Activated T-helper 1 cell treated with Interleukin-2 at 50 U/mL for 16 hours (primary cell): ENCODE measurements at places on chromosomes 11 and 22.

- no peak for DNase-seq
These were observed 28.4 kb upstream of the HMOX1 start for GRCh38 chr22:35352214-35353111.

GRCh38 chr22:26360169-26360885, 68.7 kb upstream of the ASPHD2 start:
- DNase-seq = peak; percentile 31

GRCh38 chr11:123659311-123659710, 4.9 kb upstream of the SCN3B start:
- DNase-seq = no peak

GRCh38 chr11:23111527-23111926, 251.3 kb upstream of the CCDC179 start:
- no peak for DNase-seq

GRCh38 chr22:43859621-43860020, 2.7 kb downstream of the SULT4A1 start:
- no peak for DNase-seq

GRCh38 chr11:35029979-35030682, 108.8 kb upstream of the CD44 start:
- no peak for DNase-seq

DNA sequence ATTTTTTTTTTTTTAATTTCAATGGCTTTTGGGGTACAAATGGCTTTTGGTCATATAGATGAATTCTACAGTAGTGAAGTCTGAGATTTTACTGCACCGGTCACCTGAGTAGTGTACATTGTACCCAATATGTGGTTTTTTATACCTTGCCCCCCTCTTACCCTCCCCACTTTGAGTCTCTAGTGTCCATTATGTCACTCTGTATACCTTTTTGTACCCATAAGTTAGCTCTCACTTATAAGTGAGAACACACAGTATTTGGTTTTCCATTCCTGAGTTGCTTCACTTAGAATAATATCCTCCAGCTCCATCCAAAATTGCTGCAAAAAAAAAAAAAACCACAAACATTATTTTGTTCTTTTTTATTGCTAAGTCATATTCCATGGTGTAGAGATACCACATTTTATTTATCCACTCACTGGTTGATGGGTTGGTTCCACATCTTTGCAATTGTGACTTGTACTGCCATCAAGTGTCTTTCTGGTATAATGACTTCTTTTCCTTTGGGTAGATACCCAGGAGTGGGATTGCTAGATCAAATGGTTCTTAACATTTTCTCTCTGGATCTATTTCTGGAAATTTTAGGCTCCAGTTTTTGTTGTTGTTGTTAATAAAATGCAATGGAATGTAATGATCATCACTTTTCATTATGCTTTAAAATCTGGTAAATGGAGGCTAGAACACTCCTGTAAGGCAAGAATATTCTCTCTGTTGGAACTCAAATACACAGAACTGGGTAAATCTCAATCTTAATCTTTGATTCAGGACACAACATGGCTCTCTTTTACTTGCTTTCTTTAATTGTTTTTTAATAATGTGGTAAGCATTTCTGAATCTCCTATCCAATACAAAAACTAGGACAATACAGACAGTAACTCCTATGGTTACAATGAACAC, 10.3 kb downstream of the NEAT1 start:
- no peak for DNase-seq

DNA sequence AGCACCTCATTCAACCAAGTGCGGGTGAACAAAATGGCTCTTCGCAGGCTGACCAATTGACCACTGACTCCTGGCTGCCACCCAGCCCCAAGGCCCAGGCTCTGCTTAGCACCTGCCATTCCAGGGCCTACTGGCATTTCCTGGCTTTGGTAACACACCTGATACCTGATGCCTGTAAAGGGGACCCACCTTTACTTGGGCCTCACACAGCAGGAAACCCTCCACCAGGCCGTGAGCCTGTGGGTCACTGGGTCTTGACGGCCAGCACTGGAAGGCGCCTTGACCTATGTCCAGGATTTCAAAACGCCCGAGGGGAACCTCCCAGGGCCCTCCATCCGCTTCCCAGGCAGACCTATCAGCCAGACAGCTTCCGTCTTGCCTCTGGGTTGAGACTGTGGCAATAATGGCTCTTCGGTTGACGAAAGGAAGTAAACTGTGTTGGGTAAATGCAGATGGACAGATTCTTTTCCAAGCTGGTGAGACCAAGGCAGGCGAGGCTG, 16.8 kb upstream of the TMEM184B start:
- DNase-seq = no peak

DNA sequence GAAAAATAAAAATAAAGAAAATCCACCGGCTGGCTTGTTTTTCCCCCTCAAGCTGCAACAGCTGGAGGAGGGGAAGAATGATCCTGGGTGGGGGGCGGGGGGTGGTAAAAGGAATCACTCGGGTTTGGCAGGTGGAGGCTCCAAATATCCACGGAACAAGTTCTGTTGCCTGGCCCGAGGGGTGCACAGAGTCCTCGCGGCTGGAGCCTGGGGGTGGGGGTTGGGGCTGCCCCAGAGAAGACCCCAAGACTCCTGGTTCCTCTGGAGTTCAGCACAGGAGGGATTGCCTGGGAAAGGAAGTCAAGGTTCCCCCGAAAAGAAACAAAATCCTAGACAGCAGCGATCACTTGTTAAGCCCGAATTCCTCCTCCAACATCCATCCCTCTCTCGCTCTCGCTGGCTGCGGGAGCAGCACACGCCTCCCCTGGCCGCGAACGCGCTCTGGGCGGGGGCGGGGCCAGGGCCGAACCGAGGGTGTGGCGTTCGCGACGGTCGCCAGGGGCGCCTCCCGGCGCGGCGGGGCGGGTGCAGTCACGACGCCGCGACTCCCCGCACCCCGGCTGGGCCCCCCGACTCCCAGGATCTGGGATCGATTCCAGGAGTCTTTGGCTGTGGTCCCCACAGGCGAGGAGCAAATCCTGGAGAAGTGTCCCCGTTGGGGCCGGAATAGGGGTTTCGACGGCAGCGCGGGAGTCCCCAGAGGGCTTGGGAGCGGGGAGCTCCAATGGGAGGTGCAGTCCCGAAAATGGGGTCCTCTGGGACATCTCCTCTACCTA, at the start of gene KCNA4:
TSS of gene KCNA4 (minus strand) at position 443 of the 776 bp plus-strand sequence. CDS start 4,352 bp downstream, outside the sequence.
- no peak for DNase-seq

- DNase-seq = no peak
These were observed 48.6 kb upstream of the OLFML1 start for GRCh38 chr11:7436657-7437056.

DNA sequence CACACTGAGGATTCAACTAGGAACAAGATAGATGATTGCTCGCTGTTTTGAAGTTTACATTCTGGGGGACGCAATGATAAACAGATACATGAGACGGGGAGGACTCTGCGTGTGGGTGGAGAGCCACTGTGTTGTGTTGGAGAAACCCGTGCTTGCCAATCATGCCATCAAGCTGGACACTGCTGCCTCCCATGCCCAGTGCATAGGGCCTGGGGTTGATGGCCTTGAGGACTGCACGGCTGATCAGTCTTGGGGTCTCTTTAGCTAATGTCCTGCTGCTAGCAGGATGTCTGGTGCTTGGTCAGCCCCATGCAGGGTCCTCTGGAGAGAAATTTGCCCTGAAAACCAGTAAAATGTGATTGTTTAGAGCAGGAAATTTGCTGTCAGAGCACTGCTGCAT, 221.2 kb upstream of the B3GAT1 start:
- DNase-seq = no peak

DNA sequence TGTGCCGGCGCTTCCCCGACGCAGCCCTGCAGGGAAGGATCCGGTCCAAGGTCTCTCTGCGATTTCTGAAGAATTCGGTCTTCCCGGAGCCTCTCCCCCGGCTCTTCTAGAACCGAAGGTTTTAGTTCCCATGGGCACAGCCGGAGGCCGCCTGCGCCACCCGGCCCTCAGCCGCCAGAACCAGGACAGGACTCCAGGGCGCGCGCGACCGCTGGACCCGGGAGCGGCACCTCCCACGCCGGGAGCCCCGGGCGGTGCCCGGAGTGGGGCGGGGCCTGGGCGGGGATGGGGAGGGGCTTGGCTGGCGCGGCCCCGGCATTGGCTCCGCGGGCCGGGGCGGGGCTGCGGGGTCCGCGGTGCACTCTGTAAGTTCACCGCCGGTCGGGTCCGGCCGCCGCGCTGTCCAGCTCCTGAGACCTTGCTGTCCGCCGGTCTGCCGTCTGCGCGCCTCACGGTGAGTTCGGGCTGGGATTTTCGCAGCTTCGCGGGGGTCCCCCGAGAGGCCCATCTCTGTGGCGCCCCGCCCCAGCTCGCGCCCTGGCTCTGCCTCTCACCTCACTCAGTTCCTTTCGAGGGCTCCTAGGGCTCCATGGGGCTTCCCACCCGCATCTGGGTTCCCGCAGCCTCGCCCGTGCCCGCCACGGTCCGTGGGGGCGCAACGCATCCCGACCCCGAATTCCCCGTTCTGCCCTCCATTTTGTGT, at the start of gene CDC42EP2:
TSS of gene CDC42EP2 (plus strand) at position 366 of the 703 bp plus-strand sequence. CDS start 6,033 bp downstream, outside the sequence.
- DNase-seq = peak; percentile 62

GRCh38 chr11:26947379-26947844, 46.5 kb upstream of the FIBIN start:
- DNase-seq = no peak

GRCh38 chr11:43462359-43462758, 103.6 kb downstream of the TTC17 start:
- DNase-seq = no peak

GRCh38 chr11:113991170-113991569, 16.3 kb downstream of the HTR3A start:
- no peak for DNase-seq

DNA sequence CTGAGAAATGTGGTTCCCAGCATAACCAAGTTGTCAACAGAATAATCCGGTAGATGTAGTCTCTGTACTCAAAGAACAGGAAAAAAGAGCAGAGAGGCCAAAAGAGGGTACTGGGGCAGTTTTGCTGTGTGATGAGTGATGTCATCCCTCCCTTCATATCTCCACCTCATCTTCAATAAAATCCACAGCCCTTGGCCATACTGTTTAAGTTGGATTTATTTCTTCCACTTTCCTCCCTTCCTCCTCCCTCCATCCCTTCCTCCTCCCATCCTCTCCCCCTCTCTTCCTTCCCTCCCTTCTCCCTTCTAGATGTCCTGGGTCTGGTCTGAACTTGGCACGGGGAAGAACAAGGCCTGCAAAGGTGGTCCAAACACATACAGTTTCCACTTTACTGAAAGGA, 18.2 kb upstream of the GRK3 start:
- no peak for DNase-seq

DNA sequence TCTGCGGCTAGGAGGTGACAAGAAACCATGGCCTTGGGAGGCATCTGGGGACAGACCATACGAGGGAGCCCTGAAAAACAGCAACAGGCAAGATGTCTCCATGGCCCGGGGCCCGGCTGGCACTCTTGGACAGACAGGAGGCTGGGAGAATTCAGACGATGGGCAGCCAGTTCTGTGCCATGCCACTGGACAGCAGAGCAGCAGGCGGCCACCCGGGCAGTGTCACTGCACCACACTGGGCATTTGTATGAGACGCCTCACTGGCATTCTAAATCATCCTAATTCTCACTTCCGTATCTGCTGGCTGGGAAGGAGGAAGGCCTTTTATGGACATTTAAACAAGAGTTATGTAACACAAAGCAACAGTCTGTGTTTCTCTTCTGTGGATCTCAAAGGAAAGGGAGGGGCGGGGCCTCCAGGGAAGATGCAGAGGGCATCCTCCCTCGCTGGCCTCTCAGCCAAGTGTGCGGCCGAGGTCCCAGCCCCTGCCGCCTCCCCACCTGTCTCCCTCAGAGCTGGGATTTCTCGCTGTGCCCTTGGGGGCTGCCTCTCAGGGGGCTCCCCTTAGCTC, 350.3 kb downstream of the SHANK2 start:
- DNase-seq = no peak

DNA sequence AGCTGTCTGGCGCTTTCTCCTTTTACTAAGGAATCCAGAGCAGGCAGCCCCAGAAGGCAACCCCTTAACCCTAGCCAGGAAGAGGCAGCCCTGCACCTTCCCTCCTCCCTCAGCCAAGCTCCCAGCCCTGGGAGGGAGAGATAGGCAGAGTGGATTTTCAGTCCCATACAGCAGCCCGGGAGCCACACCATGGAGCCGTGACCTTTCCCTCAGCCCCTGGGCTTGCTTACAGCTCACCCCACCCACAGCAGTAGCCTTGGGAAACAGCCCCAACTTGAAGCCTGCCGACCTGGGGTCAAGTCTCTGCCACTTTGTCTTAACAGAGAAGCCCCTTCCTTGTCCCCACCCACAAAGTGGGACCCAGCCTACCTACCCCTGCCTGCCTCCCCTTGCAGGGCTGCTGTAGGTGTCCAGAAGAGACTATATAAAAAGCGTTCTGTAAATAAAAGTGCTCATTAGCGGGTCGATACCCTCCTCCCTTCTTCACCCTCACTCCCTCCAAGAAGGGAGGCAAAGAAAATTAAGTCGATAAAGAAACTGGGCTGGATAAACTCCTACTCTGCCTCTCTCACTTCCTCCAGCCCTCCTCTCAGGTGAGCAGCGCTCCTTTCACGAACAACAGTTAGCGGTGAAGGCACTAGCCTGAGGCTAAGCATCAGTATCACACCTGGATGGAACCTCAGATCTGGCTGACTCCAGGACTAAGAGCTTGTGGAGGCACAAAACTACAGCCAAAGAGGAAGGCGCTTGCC, 4.2 kb downstream of the TST start:
- DNase-seq = no peak
